ENCODE measurements at places on chromosomes 12 and 14.
A peak's percentile ranks its signal among the peaks of the same experiment; 100 is the strongest.

DNA sequence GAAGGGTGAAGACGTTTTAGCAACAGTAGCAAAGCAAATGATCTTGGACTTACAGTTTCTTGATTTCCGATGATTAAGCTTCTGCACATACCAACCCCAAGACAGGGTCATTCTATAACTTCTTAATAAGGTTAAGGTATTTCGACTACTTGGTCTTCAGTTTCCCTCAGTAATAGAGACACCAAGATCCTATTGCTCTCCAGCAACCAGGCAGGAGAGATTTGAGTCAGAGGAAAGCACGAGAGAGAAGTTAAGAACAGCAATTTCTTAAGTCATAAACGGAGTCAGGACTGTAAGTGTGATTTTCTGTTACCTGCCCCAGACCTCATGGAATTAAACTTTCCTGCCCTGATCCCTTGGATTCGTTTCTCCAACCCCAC lies 215.6 kb downstream of the TTC8 start:
- DNase-seq: no peak

- no peak for DNase-seq
These were observed 1.1 kb downstream of the ABCD4 start for GRCh38 chr14:74301594-74302151.

DNA sequence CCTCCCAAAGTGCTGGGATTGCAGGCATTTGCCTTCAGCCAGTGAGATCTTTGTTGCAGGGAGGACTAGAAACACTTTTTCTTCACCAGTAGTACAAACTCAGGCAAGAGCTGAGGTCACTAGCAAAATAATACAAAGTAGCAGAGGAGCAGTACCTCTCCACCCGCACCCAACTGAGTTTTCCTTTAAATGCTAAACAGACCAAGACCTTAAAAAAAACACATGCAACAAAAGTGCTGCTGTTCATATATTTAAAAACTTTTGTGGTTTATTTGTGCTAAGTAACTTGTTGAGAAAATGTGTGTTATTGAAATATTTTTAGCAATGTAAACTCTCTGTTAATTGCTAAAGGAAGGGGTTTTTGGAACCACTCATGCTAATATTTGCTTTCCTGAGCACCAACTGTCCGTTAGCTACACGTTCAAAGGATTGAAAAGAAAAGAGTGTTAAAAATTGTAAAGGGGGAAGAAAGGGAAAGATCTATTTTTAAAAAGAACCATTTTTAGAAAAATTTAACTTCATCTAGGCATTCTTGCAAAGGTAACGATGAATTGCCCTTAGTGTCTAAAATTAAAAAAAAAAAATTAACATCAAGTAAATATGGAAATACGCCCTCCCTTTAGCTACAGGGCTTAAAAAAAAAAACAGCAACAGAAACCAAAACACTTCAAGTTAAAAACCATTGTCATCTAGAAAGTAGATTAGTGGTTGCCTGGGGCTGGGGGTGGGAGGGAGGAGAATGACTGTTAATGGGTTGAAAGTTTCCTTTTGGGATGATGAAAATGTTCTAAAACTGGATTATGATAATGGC lies 114.0 kb upstream of the KRAS start:
- peak; percentile 49 for DNase-seq

DNA sequence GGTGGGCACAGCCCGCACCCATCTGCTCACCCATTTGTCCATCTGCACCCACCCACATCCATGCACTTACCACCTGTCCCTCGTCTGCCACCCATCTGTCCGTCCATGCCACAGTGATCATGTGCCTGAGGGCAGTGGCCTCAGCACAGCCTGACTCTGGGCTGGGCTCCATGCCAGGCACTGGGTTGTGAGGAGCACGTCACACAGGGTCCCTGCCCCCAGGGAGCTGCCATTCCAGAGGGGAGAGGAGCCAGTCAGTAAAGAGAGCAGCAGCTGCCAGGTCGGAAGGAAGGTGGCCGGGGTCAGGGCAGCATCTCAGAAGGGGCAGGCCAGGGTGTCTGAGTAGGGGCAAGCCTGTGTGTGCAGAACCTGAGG lies 43.6 kb downstream of the FBRSL1 start:
- DNase-seq: no peak

GRCh38 chr14:75260025-75260763 lies 18.4 kb upstream of the FOS start:
- no peak for DNase-seq

GRCh38 chr14:69153873-69154270 lies 953 bp upstream of the DCAF5 start:
- DNase-seq: no peak

GRCh38 chr14:69090187-69090789 lies 62.6 kb downstream of the DCAF5 start:
- DNase-seq: no peak

DNA sequence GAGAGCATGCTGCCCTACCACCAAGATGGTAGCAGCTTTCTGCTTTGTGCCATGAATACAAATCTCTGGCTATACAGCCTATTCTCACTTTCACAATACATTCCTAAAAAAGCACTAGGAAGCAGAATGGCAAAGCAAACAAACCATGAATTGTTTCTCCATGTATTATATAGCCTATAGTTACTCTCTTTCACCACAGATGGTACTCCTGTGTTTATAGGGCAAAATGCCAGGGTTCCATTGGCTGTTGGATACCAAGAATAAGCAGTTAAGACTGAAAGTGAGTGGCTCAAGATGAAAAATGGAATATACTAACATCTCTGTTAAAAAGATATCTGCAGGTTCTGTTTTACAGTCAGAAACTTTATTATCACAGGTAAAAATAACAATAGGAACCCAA lies 11.1 kb downstream of the ARF3 start:
- no peak for DNase-seq

DNA sequence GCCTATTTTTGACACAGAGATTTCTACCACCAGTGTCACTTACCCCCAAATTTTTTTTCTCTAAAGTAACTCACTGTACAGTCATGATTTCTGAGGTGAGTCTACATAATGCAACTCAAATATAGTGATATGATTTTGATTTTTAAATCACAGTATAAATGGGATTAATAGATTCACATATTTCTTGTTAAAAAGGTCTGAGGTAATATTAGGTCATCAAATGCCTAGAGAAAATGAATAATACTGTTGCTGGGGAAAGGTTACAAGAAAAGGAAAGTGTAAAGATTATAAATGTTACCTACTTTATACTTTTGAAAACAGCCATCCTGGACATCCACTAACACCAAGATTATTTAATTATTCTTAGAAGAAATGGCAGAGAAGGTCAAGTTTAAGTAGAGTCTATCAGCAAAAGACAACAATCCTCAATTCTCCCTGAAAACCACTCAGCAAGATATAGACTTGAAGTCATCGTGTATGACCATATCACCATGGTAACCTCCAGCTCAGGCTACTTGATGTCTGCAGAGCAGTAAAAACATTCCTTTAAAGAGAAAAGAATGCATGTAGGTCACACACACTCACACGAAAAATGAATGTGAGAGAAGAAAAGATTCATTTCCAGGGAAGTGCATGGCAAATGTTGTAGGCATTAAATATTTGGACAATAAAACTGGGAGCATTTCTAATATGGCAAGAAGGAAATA lies 58.7 kb downstream of the CCDC59 start:
- no peak for DNase-seq

- no peak for DNase-seq
These were observed 147.9 kb upstream of the SEL1L start for GRCh38 chr14:81681541-81681940.

DNA sequence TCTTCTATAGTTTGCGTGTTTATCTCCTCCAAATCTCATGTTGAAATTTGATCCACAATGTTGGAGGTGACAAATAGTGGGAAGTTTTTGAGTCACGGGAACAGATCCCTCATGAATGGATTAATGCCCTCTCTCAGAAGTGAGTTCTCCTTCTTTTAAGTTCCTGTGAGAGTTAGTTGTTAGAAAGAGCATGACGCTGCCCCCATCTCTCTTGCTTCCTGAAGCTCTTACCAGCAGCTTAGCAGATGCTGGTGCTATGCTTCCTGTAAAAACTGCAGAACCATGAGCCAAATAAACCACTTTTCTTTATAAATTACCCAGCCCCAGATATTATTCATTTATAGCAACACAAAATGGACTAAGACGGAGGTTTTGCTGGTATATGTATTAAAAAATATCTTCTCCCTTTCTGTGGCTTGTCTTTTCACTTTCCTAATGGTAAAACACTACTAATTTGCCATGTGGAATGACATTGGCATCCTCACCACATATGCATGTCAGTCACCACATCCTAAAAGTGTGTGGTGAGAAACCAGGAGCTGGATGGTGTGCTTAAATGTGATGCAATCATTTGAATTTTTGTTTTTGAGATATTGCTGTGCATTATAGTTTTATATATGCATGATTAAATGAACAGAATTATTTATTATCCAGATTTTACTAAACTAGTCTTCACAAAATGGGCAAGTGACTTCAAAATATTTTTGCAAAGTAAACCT lies 449.3 kb downstream of the ADAMTS20 start:
- DNase-seq: no peak

- no peak for DNase-seq
These were observed 150.2 kb upstream of the PLEKHG7 start for GRCh38 chr12:92552412-92553108.

- no peak for DNase-seq
These were observed 45.8 kb upstream of the HMGA2 start for GRCh38 chr12:65778258-65779090.

GRCh38 chr14:47744155-47744554 lies 68.8 kb upstream of the MDGA2 start:
- DNase-seq: no peak

- no peak for DNase-seq
These were observed 118.3 kb upstream of the TMTC1 start for GRCh38 chr12:29902043-29902442.

GRCh38 chr12:52454411-52455201 lies 2.7 kb upstream of the KRT6B start:
- no peak for DNase-seq

GRCh38 chr12:90355711-90356355 lies 599.1 kb downstream of the CCER1 start:
- no peak for DNase-seq

- DNase-seq: no peak
These were observed 152.3 kb downstream of the PHETA1 start for GRCh38 chr12:111216387-111217159.

- no peak for DNase-seq
These were observed 445.7 kb downstream of the TMTC2 start for GRCh38 chr12:83132360-83132759.

GRCh38 chr12:9273276-9273675 lies 65.1 kb upstream of the PZP start:
- no peak for DNase-seq

DNA sequence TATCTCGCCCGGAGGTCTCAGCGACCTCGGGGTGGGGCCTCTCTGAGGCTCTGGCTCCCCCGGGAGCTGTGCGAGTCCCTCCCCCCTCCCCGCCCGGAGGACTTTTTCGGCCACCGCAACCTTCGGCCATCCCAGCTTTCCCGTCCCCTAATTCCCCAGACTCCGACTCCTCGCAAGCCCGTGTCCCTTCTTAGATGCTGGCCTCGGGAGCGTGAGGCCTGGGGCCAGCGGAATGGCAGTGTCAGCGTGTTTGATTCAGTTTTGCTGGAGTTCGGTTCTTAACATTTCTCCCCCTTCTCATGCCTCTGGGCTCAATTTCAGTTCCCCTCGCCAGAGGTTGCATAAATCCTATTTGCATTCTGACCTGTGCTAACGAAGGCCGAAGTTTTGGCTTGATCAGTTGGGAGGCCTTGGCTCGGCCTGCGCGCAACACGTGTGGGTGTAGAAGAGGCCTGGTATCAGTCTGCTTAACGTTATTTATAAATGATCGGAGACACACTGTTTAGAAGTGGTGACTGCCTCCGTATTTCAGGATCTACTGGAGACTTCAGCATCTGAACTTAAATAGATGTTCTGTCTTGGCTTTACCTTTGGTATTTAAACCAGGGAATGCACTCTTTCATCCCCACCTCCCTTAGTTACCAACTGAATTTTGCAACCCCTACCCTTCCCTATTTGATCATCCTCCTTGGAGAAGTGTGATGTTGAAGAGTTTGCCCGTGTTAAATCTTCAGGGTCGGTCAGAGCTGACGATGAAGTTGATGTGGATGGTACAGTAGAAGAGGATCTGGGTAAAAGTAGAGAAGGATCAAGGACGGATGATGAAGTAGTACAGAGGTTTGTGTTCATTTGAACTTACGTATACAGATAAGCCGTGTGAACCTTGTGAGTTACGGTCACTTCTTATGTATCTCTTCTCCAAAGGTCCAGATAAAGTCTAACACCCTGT lies 851 bp downstream of the HSP90B1 start:
- DNase-seq: no peak

- peak; percentile 71 for DNase-seq
These were observed 93.9 kb downstream of the KSR2 start for GRCh38 chr12:117874842-117875434.

DNA sequence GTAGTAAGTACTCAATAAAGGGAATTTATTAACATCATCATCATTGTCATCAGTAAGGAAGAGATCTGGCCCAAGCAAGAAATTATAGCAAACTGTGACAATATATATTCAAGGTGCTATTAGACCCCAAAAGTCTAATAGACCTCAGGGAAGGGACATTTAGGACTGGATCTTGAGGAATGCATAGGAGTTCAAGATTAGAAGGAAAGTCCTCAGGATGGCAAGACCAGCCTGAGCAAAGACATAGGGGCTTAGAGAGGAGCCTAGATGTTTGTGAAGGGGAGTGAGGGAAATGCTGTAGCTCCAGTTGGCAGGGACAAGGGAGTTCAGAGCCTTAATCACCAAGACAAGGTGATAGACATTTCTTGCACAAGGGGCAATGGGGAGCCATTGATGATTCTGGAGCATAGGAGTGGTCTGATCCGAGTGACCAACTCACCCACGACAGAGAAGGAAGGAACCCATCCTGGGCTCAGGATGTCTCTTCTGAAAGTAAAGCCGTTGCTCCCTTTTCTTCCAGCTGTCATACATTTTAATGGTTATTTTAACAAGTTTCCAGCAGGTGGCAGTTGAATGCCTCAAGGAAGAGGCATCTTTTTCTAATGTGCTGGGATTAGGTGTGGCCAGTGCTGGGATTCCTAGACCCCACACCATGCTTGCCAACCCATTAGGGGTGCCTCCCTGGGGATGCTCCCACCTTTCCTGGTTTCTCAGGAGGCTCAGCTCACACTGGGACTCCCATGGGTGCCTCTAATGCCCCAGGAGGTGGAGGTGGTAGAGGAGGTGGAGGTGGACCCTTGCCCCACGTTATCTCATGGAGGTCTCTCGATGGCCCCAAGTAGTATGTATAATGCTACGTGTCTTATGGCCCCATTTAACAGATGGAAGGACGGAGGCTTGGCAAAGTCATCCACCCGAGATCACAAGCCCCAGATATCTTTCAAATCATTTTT lies 37.8 kb downstream of the PHETA1 start:
- DNase-seq: no peak

DNA sequence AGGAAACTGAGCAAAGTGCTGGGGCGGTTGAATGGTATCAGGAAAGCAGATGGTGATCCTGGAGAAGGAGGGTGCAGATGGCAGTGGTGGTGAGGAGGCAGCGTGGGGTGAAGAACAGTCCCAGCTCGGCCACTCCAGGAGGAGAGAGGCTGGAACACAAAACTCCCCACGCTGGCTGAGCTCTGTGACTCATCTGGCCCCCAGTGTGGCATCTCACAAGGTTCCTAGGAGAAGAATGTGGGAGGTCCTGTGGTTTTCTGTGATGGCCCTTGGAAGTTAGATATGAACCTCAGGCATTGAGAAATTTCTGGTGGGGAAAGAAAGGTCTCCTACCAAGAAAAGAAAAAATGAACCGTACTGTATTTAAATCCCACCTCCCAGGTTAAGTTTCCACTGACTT lies 8.0 kb upstream of the NRXN3 start:
- no peak for DNase-seq

GRCh38 chr14:51929166-51929565 lies 60.2 kb upstream of the RTRAF start:
- no peak for DNase-seq

Measured in stimulated activated CD4-positive, alpha-beta T cell treated with anti-CD3 and anti-CD28 coated beads, Interleukin-4, amount 100 ng/mL, for 48 hours (primary cell).